Small intestine (tissue), 16 donors: ENCODE measurements at places on chromosomes 7 and 10. TPM values are rescaled to one million over a fixed set of nuclear protein-coding genes. Genes with fewer than 3 reads are reported as not detected.

DNA sequence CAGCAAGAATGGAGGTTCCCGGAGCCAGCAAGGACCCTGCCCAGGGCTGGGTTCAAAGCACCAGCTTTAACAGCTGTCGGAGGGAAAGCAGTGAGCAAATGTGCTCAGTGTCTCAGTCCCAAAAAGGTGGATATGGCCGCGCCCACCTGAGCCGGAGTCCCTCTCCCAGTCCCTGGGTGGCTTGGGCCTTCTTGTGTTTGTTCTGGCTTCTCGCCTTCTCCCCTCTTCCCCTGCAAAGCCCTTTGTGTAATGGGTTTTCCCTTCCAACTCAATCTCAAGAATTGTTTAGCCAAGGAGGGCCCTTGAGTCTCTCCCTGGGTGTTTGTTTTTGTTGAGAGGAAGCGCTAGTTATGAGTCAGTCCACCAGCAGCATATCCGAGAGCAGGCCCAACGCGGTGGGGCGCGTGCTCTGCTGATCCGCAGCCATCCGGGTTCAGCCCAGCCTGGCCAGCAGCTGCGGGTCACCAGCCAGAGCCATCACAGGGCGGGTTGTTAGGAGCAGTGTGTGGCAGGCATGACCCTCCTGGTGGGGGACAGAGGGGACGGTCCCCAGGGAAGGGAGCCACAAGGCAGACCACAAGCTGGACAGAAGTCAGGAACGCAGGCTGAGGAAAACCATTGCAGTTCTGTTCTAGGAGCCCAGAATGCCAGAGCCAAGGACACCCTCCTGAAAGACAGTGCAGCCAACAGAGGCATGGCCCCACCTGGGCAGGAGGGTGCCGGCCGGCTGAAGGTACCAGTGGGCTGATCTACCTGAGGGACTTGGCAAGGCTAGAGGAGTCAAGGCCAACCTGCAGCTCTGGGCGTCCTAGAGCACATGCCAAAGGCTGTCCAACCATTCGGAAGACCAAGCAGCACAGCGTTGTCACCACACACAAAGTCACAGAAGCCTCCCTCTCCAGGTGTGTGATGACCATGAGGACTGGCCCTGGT is 21.3 kb downstream of the CALML3 start:
- DNase-seq = peak; percentile 58

DNA sequence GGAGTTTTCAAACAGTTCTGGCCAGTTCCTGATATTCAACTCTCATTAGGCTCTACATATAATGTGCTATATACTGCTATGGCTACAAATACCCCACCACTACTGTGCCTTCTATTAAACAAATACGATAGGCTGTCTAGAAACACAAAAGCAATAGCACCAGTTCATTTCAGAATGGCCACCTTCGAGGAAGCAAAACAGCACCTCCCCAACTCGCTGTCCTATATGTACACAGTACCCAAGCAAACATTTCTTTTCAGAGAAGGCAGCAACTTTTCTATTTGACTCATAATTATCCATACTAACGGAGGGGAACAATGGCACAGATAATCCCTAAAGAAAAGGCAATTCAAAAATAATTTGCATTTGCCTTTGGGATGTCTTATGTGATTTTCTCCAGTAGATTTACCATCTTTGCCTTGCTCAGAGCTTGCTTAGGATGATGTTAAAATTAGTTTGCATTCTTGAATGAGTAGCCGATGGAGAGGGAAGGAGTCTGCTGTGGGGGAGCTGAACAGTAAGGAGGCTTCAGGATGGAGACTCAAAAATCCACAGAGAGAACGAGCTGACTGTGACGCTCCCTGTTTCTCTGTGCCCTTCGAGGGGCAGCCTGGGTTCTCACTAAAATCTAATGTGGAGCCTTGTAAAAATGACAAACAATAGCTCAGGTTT is 218.7 kb downstream of the FANK1 start:
- no peak for DNase-seq

DNA sequence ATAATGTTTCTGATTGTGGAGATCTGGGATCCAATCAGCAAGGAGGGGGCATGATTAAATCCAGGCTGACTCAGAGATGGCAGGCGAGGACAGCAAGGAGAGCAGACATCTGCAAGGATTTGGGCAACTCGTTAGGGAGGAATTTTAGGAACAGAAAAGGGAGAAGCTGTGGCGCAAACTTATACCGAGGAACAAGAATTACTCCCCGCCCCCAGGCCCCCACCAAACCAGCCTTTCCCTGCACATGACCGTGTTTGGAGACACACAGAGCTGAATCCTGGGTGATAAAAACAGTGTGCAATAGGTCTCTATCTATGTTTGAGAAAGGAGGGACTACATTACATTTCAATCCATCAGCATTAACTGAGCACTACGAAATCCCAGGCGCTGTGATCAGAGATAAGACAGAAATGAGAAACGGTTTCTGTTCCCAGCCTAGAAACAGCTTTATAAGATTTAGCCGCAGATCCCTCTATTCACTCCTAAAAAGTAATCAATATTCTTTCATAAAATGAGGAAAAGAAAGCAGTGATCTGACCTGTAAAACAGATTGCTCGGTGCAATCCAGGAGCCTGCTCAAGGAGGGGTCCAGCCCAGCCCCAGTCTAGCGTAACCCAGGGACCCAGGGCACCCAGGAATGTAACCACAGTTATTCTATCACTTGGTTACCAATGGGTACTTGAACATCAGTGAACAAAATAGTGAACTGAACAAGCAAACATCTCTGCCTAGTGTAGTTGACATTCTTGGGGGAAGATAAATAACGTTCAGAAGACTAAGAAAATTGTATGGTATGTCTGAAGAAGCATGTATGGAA is 37.2 kb upstream of the RAPGEF5 start:
- peak; percentile 28 for DNase-seq

Gene COL13A1
- polyA plus RNA-seq = 6.6 TPM

DNA sequence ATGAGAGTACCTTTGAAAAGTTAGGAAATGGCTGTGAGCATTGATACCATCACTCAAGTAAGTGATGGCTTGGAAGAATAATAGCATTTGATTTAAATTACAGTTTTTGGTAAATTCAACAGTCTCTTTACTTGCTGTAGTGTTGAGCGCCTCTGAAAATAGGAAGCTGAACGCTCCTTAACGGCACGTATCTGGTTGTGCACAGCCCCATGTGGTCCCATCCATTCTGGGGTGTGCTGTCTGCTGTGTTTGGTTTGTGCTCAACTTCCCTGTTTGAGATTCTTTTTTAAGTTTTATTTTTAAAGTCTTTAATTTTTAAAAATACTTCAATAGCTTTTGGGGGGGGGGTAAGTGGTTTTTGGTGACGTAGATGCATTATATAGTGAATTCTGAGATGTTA is 51.5 kb downstream of the DNAJB6 start:
- no peak for DNase-seq

DNA sequence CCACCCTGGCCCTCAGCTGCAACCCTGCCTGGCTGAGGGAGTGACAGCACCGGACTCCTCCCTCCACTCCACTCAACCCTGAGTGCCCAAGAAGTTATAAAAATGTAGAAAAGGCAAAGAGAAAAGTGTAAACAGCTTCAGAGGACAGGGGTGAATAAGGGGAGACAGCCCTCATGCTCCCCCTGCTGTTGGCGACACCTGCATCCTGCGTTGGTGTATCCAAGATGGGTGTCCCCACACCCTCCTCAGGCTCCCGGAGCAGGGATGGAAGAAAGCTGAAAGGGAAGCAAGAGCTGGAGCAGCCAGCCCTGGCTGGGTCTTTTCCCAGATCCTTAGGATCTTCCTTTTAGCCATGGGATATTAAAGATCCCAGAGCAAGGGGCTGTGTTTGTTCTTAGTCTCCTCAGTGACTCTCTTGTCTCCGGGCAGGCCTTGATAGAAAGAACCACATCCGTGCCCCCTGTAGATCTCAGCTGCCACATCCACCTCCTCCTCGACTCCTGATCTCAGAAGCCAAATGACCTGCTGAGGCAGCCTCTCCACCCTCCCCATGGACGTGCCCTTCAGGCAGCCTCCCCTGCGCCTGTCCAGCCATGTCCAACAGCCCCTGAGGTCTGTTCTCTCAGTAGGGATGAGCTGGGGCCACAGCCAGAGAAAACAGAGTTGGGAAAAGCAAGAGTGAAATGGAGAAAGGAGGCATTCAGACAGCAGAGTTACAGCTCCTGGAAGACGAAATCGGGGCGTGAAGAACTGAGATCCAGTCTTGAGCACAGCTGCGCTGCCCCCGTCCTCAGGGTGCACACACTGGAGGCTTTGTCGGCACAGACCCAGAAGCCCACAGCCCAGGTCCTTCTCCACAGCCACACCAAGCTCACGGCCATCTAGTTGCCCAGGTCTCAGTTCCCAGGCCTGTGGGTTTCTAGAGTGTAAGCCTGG is 6.8 kb downstream of the FAM131B start:
- no peak for DNase-seq

GRCh38 chr7:133339772-133340171 is 86.9 kb downstream of the EXOC4 start:
- no peak for DNase-seq
